ENCODE measurements at places on chromosomes 3 and 15.

GRCh38 chr3:38345879-38346586 is 552 bp upstream of the XYLB start:
- no peak for DNase-seq

- no peak for DNase-seq
Observed at GRCh38 chr3:190968616-190969015, 106.1 kb upstream of the GMNC start.

- no peak for DNase-seq
Observed at GRCh38 chr15:82692171-82692570, 17.5 kb downstream of the AP3B2 start.

- no peak for DNase-seq
Observed at GRCh38 chr3:115659253-115660220, 36.2 kb downstream of the GAP43 start.

DNA sequence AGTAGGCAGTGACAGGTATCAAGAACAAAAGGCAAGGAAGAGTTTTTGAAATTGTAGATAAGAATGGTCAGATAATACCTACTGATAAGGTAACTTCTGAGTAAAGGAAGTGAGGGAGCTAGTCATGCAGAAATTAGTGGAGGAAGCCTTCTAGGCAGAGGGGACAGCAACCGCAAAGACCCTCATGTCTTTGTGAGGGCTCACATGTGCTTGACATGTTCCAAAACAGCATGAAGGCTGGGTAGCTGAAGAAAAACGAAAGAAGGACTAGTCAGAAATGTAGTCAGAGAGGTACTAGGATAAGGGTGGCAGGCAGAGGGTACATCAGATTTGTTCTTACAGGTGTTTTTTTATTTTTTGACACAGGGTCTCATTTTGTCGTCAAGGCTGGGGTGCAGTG is 5.3 kb downstream of the SIN3A start:
- no peak for DNase-seq

GRCh38 chr15:27086805-27087204 is 115.8 kb downstream of the GABRG3 start:
- no peak for DNase-seq

- no peak for DNase-seq
Observed at GRCh38 chr15:66388576-66388975, 1.9 kb downstream of the MAP2K1 start.

GRCh38 chr15:85897895-85898717 is 103.4 kb upstream of the KLHL25 start:
- no peak for DNase-seq

GRCh38 chr3:106773795-106774194 is 603.4 kb upstream of the CCDC54 start:
- no peak for DNase-seq

GRCh38 chr3:17087509-17087908 is 202.8 kb downstream of the PLCL2 start:
- no peak for DNase-seq

DNA sequence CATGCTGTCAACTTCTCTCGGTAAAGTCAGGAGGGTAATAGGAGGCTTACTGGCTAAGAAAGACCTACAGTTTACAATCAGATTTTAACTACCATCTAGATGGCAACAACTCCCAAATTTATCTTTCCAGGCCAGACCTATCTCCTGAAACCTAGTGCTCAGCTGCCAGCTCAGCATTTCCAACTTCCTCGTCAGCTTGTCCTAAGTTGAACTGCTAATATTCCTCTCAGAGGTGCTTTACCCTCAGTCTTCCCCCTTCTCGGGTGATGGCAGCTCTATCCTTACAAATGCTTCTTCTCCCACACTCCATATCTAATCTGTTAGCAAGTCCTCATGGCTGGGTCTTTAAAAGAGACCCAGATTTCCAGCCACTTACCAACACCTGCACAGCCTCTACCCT is 36.9 kb upstream of the UBE2E2 start:
- DNase-seq = no peak

GRCh38 chr3:157573281-157573680 is 70.1 kb upstream of the VEPH1 start:
- no peak for DNase-seq

DNA sequence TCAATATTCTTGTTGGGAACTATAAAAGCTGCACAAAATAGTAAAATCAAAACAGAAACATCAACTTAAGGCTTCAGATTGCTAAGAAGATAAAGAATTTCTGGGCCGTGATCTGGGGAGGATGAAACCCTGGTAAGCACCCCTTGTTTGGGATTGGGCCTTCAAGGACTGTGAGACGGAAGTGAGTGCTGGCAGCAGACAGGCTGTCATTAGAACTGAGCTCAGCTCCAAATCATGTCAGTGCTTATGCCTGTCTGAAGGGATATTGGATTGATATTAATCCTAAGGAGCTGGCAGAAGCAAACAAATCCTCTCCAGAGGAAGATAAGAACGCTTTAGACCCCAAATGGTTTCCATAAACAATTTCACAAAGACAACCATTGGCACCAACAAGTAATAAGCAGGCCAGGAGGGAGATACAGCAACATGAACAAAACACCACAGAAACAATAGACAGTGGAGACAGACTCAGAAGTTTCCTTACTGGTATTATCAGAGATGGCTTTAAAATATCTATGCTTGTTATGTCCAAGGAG is 72.6 kb upstream of the CTXND1 start:
- DNase-seq = no peak

- DNase-seq = peak; percentile 11
Observed at GRCh38 chr3:143751643-143752178, 96.6 kb downstream of the SLC9A9 start.

DNA sequence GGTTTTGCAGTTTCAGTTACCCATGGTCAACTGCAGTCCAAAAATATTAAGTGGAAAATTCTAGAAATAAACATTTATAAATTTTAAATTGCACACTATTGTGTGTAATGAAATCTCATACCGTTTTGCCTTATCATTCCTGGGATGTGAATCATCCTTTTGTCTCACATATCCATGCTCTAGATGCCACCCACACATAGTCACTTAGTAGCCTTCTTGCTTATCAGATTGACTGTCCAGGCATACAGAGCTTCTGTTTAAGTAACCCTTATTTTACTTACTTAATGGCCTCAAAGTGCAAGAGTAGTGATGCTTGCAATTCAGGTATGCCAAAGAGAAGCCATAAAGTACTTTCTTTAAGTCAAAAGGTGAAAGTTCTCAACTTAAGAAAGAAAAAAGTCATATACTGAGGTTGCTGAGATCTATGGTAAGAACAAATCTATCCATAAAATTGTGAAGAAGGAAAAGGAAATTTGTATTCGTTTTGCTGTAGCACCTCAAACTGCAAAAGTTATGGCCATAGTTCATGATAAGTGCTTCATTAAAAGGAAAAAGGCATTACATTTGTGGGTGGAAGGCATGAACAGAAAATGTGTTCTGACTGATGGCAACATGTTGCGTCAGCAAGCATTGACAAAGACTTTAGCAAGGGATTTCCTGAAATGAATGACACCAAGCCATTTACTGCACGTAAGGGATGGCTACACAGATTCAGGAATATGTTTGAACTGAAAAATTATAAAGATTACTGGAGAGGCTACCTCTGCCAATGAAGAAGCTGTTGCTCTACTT is 43.8 kb downstream of the SPATA16 start:
- no peak for DNase-seq

DNA sequence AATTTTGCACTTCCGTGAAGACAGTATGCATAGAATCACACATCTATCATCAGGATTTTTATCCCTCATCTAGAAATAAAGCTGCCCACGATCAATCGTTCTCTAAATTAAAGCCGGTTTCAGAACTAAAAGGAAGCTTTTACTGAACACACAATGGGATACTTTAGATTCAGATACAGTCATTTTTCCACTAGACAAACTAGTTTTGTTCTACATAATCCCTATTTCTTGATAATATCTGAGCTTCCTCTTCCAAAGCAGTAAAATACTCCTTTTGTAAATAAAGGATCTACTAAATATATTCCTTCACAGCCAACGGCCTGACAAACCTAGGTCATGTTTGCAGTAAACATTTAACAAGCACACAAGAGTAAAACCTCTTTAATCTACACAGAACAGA is 2.0 kb upstream of the GANC start:
- no peak for DNase-seq

DNA sequence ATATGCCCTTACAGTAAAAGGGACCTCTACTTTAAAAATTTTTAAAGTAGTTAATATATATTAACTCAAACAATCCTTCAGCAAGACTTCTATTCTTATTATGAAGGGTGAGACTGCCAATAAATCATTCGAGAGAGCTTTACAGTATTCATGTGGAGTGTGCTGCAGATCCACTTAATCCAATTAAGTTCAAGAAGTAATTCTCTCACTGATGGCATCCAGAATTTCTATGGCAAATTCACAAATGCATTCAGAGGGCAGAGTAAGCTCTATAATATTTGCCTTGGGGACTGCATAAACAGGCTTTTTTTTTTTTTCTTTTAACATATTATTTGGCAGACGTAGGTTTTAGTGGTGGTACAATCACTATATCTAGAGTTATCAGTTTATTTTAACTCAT is 692.0 kb downstream of the NLGN1 start:
- DNase-seq = no peak

DNA sequence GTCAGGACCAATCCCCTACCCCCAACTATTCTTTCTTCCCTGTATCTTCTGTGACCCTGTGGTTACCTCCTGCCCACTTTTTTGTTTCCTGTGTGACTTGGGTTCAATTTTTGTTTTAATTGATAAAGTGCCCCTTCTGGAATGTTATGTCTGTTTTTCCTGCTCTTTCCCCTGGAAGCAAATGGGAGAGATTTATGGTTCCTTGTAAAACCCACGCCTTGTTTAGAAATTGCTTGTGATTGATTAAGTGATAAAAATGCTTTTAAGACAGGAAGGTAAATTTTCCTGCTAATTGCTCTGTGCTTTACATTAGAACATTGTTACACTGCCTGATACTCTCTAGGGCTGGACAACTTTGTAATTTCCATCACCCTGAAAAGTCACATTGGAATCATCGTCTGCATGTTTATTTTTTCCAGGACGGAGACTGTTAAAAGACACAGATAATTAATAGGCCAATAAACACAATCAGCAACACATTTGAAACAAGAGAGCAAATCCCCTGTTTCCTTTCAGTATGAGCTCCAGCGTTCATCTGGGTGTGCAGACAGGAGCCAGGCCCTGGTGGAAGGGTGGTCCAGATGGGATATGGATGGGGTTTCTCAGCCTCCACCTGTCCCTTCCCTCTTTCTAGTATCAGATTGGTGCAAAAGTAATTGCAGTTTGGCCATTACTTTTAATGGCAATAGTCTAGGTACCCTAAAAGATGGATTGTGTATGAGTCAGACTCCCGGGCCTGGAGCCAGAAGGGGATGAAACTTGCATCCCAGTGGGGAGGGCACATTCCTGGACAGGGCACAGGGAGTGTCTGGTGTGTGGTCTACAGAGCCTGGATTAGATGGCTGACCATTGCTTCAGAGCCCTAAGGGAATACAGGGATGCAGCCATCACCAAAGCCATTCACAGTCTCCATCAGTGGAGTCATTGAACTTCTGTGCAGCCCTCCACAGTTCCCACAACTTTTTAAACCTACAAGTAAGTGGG is 58.1 kb upstream of the AGBL1 start:
- no peak for DNase-seq

DNA sequence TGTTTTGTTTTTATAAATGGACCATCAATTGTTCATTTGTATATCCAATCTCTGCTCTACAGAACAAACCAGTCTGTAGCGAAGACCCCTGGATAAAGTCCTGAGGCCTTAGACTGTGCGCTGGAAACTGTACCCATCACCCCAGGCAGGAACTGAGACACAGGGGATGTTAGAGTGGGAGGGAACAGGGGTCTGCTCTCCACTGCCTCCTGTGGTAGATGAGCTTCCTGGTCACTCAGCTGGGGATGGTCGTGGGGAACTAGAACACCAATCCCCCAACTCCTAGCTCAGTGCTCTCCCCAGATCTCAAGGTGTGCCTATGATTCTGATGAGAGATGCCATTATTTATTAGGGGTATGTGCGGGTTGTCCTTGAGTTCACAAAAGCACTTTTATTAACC is 340.2 kb upstream of the IGF1R start:
- no peak for DNase-seq
